HL-60 (cell line): ENCODE measurements at places on chromosomes 7 and 10.

DNA sequence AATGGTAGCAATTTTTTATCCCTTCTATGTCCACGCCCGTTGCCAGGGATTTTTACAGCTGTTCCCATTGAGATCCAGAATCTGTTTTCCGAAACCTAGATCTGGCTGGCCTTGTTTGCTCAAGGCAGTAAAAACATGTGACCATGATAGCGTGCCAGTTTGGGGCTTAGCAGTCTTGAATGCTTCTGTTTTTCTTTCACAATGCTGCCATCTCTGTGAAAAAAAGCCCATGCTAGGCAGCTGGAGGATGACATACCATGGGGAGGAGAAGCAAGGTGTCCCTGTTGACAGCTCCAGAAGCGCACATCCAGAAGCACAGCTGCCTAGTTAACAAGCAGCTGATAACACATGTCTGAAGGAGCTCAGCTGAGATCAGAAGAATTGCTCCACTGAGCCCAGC, 2.2 kb upstream of the ZNF92 start:
- DNase-seq = no peak

DNA sequence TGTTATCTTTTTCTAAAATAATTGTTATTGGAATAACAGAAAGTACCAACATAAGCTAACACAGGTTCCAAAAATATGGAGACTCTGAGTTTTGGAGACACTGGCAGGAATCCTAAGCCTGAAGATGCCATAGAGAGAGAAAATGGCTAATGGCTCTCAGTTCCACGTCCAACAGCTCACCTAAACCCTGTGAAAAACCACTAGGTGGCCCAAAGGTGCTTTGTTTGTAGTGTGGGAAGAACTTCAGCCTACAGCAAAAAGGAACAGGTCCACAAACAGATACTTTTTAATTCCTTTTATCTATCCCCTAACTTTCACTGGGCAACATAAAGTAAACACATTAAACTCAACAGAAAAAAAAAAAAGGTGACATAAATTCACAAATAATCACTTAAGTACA, 272.3 kb downstream of the SEMA3D start:
- DNase-seq = no peak

DNA sequence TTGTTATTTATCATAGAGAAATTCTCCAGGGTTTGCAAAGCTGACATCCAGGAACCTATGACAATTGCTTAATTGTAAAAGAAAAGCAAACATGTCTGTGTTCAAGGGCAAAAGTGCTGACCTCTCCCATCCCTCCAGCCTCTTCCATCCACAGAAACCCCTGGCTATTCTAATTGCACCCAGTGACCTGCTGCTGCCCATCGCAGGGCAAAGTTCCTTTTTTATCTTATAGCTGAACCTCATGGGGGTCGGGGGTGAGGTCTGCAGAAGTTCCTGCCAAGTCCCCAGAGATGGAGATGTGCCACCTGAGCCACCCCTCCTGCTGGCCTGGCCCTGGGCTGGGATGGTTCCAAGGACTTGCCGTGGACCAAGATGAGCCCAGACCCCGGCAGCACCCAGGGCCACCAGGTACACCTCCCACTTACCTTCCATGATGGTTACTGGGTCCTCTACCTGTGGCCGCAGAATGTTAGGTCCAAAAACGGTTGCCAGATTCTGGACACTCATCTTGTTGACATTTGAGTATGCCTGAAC, 146.5 kb downstream of the MAPK8 start:
- DNase-seq = no peak

- DNase-seq = peak; percentile 55
Measured at GRCh38 chr10:92690211-92690914, 608 bp downstream of the HHEX start.

DNA sequence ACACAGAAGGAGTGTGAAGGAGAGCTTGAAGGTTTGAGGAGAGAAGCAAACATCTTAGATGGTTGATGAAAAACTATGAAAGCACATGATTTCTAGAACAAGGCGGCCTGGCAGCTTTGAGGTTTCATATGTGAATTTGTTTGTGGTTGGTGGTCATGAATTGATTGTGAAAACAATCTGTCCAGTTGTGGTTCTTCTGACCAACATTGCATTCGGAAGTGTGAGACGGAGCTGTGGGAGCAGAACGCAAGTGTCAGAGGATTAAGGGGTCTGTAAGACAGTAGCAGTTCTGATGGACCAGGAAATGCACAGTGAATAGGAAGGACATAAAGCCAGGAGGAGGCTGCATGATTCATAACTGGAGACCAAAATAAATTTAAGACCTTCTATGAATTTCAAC, 594.6 kb downstream of the NXPH1 start:
- DNase-seq = no peak
